Caki2 (cell line): ENCODE measurements at places on chromosomes 7 and 10. TPM values are rescaled to one million over a fixed set of nuclear protein-coding genes. Genes with fewer than 3 reads are reported as not detected.

- no peak for DNase-seq
Measured at GRCh38 chr10:5951721-5952407, 25.5 kb downstream of the IL15RA start.

DNA sequence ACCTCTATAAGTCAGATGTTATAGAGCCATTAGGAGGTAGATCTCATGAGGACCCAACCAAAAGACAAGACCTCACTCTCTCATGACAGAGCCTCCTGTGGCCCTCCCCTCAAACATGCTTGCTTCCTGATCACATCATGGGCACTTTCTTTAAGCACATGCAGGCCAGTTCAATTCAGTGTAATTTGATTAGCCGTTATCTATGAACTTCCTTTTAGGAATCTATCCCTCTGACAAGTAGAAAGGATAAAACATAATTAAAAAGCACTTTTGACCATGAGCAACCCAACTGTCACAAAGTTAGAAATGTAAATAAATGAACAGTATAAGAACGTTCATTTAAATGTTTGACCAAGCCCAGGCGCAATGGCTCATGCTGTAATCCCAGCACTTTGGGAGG is 27.7 kb upstream of the TMEM254 start:
- no peak for DNase-seq

DNA sequence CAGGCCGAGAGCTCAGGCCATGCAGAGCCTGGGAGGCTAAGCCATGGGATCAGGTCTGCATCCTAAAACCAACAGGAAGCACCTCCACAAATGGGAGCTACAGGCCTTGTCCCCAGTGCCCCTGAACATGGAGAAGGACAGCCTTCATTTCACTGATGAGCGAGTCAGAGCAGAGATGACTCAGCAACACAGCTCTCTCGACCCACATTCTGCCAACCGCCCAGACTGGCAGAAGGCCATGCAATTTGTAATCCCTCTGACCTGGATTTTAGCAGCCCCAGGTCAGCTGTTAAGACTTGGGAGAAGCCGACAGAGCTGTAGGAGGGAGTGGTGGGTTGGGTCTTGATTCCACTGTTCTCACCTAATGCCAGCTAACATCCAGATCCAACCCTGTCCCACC is 25.5 kb downstream of the VOPP1 start:
- DNase-seq, result peak; percentile 90

DNA sequence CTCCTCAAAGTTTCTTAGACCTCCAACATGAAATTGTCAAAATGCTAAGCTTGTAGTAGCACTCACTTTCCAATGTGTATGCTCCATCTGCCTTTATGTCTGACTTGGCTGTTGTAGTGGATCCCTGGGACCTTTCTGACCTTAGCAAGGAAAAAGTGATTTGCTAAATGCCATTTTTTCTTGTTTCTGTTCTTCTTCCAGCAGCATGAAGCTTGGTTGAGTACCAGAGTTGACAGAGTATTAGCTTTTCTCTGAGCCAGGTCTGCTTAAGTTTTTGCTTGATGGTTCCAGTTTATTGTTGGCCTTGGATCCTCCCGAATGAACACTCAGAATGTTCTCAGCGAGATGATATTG is 168.7 kb downstream of the SND1 start:
- DNase-seq, result peak; percentile 5

- no peak for DNase-seq
Measured at GRCh38 chr7:151378011-151378410, 31.8 kb downstream of the WDR86 start.

The LRRN3 gene
- not detected in 2 replicates for total RNA-seq

DNA sequence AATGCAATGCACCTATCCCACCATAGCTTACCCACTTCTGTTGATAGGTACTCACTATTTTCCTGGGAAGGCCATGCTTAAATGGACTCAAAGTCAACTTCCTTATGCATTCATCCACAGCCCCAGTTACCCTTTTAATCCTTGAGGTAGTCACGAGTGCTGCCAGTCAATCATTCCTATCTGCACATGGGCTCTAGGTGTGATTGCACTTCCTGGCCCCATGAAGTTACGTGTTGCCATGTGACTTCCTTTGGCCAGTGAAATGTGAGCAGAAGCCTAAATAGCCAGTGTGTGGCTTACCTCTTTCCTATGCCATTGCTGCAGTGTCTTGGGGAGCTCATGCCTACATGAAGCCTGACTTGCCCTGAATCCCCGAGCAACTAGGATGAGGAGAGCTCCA is 23.5 kb upstream of the EIF5AL1 start:
- DNase-seq, result peak; percentile 12

DNA sequence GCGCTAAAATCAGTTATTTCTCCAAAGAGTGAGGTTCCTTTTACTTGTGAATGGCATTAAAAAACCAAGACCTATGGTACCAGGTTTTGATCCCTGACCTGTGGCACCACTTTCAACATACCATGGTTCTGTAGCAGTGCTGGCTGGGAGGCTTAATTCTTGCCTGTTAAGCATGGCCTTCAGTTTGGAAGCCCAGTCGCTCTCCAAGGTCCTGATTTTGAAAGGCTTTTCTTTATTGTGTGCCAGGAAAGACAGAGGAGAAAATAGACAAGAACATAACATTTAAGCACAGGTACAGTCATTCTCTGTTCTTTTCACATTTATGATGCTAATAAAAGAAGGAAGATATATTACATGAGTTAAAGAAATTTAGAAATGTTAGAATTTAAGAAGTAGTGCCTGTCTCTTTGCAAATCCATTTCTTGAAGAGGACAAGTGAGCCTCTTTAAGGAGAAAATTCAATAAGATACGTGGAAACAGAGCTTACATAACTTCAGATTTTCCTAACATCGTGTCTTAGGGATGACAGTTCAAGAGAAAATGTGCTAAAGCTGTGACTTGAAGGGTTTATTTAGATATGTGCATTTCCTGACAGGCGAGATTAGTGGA is 357.6 kb downstream of the DPP6 start:
- peak; percentile 30 for DNase-seq

The PRF1 gene
- not detected in 2 replicates for total RNA-seq

The NEBL gene
- 5.4 and 7.4 TPM in 2 replicates for total RNA-seq

GRCh38 chr10:34815185-34816084 is at the start of gene PARD3:
TSS of gene PARD3 (minus strand) at chr10:34815296. CDS start at chr10:34814995, 301 bp downstream.
- DNase-seq, result peak; percentile 60

- DNase-seq, result peak; percentile 28
Measured at GRCh38 chr7:39838326-39838725, 111.7 kb upstream of the CDK13 start.

DNA sequence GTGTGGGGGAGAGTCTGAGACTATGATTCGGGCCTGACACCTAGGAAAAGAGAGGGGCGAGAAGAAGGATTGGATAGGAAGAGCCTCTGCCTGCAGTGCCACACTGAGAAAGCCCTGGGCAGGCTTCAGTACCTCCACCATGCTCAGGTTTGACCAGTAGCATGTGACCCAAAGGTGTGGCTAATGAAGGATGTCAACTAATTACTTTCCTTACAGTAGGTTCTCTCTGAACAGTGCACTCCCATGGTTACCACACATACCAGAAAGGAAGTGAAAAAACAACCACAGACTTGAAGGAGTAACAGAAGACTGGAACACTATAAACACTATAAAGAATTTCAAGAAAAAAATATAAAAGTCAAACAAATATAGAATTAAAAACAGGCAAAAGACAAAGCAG is 46.2 kb downstream of the SEM1 start:
- peak; percentile 3 for DNase-seq

DNA sequence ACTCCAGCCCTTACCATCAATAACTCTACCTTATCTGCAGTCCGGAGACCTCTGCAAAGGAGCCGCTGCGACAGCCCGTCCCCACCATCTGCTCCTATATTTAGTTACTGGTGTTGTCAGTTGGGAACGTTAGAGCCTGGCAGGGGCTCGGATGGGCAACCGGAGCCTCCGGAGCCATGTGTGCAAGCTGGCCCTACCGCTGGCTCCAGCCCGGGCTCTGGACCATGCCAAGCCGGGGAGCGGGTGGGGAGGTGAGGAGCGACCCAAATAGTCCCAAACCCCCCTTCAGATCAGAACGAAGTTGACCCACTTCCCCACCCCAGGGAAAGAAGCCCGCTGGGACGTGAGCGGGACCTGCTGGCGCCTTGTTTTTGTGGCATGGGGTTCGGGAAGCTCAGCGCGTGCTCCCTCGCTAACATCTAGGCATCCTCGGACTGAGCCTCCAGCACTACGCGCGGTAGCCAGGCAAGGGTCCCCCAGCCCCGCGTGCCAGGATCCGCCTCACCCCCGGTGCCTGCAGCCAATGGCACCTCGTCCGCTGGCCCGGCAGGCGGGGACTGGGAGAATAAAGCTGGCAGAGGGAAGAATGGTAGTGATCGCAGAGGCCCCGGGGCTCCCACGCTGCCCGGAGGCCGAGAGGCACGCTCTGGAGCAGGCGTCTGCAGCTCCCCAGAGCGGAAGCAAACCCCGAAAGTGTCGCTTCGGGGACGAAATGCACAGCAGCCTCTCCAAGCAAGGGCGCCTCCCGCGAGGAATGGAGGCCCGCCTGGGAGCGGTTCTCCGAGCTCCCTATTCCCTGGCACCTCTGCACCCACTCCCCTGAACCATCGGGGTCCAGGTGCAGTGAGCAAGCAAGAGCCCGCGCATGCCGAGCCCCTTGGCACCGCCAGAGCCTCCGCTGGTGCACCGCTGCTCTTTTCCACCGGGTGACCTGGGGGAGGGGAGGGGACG is 679 bp downstream of the LRRC20 start:
- DNase-seq, result peak; percentile 37

DNA sequence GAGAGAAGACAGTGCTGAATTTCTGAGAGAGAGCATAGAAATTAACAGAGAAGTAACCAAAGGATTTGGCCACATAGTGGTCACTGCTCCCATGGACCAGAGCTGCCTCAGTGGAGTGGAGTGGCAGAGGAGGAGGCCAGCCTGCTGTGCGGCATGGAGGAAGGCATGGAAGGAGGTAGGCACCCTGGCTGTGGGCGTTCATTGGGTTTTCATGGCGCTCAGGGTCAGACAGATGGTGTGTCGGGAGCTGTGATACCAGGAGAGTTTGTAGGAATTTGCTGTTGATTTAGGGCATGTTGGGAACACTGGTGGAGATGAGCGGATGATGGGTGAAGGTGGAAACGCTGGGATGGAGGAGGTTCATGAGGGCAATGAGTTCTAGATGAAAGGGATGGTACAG is 78.9 kb upstream of the INSYN2A start:
- no peak for DNase-seq

The TEX36 gene
- total RNA-seq, result not detected in 2 replicates

DNA sequence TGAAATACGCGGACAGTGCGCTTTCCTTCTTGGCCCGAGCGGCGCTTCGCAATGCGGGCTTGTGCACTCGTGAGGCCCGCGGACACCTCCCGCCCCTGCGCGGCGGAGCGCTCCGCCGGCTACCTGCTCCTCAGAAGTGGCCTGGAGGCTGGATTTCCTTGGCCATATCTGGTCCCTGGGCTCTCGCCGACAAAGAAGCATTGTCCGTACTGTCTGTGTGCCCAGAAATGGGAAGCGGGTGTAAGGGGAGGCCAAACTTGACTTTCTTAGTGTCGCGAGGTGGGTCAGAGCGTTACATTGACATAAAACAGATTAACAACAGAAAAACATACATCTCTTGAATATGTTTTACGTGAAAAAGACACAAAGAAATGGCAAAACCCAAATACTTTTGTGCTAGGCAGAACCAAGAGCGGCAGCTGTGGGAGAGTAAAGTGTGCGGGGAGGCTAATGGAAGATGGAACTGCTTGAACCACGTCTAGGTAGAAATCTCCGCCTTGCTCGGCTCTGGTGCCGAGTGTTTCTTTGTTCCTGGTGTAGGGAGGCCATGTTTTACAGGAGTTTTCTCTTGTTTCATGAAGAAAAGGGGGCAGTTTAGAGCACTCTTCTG is 1.4 kb downstream of the LANCL2 start:
- no peak for DNase-seq

DNA sequence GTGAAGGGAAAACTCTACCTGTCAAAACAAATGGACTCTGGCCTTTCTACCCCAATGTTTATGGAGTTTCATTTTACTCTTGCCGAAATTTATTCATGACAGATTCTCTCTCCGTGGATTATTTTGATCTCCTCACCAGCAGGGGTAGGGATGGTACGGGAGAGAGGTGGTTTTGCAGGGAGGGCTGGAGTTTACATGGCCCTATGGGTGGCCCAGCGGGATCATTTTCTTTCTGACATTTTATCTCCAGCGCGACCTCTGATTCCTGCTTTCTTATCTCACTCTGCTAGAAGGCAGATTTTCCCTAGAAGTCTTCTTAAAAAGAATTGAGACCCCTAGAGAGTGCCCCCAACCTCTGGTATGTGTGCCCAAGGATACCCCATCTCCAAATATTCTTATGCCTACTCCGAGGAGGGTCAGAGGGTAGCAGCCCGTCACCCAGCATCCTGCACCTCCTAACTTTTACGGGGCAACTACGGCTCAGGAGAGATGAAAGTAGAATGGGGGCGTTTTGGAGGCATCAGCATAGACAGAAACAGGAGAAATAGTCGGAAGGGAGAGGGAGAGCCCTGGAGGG is 10.1 kb upstream of the GATA3 start:
- no peak for DNase-seq

The ERCC6 gene
- total RNA-seq, result 4.3 and 43.1 TPM in 2 replicates
